ENCODE measurements at places on chromosomes 6 and 20.

DNA sequence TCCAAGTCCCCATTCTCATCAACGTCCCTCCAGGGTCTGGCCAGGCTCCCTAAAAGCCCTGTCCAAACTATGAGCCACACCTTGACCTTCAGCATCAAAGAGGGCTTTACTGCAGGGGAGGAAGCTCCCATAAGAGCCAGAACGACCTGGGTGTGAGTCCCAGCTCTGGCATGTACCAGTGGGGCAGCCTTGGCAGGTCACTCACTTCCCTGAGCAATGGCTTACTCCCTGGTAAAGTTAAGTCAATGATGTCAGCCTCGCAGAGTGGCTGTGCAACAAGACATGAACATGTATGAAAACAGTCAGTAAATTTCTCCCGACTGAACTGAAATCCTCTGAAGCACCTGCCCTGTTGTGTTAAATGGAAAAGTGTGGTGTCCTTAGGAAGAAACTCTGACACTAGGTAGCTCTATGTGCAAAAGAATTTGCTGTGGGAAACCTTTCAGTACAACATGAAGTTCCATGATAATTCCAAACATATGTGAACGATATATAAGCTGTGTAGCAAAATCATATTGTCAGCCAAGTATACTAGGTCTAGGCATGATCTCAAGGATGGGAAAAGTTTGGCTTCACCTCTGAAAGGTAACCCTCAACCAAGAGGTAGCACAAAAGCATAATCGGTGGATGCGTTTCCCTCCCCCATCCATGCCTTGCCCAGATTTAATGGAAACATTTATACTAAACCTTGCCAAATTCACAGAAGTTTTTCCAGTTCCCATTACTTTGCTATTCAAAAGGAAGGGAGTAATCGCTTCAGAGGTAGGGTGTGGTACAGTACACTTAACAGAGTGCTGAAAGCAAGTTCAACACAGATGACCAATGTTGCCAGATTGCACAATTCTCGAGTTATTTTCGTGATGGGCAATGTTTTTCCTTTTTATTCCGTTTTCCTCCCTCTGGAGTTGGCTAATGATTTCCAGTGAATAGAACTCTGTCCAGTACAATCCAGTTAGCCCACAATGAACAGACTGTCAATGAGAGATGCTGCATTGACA lies 49.0 kb upstream of the RANBP9 start:
- DNase-seq, result no peak

- no peak for DNase-seq
These were observed 5.8 kb downstream of the STX7 start for GRCh38 chr6:132506869-132507808.

- no peak for DNase-seq
These were observed 40.4 kb downstream of the SMPDL3A start for GRCh38 chr6:122829456-122829855.

GRCh38 chr6:91864911-91865310 lies 1278.0 kb upstream of the MAP3K7 start:
- DNase-seq, result no peak

DNA sequence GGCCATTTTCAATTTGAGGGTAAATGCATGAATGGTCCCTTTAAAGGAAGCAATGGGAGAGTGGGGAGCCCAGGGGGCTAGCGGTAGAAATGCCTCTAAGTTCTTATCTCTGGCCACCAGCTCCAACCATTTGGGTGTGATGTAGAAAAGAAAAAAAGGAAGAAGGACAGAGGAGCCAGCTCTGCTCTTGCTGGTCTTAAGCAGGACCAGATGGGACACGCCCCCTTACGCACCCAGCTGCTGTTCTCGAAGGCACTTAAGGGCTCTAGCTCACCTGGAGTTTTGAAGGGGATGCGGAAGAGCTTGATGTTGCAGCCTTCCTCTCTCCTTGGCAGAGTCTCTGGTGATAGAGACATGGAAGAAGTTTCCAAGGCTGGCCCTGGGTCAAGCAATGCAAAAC lies 59.5 kb upstream of the RNF144B start:
- no peak for DNase-seq

DNA sequence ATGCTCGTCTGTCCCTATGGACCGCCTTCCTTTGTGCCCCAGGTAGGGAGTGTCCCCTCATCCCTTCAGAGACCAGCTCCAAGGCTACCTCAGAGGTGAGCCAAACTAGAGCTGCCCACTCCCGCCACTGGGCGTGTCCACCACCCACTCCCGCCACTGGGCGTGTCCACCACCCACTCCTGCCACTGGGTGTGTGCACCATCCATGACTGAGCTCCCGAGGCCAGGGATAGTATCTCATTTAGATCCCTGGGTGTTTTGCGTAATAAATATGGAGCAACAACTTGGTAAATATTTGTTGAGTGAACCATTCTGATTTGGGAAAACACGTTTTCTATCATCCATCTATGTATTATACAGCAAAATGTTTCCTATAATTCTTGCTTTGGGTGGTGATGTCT lies 68.8 kb downstream of the ZBTB2 start:
- no peak for DNase-seq

- DNase-seq, result no peak
These were observed 74.7 kb upstream of the NOX3 start for GRCh38 chr6:155530219-155530834.

Data from smooth muscle cell of the brain vasculature (primary cell).